Muscle of leg (tissue), 16 donors: ENCODE measurements at places on chromosomes 3 and 15. TPM values are rescaled to one million over a fixed set of nuclear protein-coding genes. Genes with fewer than 3 reads are reported as not detected.

DNA sequence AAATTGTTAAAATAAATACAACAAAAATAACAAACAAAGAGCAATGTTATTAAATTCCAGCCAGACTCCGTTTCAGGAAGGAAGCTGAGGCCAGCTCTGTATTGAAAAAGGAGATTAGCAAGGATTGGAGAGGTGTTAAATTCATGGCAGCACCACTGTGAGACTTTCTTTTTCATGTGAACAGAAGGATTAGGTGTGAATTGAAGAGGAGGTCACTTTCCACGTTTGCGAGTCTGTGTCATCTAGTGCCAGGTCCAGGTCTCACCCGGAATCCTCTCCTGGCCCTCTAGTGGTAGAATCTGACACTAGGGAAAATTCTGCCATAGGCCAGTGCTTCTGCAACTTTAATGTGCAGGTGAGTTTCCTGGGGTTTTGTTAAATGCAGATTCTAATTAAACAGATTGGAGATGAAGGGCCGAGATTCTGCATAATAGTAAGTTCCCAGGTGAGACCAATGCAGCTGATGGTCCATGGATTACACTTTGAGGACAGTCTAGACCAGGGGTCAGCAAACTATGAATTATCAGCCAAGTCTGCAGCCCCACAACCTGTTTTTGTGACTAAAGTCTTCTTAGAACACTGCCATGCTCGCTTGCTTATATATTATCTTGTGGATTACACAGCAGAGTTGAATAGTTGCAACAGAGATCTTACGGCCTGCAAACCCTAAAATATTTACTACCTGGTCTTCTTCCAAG lies 9.2 kb upstream of the SLC6A1 start:
- DNase-seq, result peak; percentile 46

Gene FBXW12
- not detected for polyA plus RNA-seq

DNA sequence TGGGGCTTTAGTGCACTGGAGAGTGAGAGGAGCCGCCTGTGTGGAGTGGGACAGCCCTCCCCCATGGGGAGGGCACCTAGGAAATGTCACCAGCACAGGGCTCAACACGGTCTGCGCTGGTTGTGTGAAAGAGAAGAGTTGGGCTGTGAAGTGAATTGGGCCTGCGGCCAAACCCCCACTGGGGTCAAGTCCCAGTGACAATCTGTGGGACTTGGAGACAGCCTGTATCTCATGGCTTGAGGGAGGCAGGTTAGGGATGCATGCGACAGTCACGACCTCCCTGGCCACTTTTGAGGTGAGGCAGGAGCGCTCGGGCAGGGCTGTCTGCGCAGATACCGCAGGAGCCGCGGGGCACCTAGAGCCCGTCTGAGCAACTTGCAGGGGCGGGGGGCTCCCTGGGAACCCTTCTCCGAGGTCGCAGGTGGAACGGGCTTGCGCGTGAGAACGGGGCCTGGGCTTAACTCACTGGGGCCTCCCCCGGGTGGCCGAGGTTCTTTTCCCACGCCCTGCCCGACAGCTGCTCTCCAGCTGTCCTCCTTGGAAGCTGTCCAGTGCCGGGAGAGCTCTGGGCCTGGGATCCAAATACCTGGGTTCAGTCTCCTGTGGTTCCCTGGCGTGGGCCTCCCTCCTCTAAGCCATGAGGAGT lies 77.4 kb downstream of the SNRK start:
- DNase-seq, result peak; percentile 85

DNA sequence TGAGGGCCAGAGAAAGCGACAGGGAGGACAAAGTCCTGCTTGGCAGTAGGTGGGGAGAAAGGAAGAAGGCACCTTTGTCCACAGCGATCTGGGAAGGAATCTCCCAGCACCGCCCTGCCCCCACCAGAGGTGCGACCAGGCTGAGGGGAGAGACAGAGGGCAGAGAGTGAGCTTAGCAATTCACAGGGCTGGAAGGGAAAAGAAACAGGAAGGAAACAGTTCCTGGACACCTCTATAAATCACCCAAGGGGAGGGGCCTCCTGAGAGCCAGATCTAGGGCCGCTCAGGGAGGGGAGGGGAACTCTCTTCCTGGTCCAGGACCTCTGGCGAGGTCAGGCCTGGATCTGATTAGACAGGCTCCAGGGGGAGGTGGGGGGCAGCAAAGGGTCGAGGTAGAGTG lies 35.4 kb downstream of the RNU5B-1 start:
- DNase-seq, result peak; percentile 17

- no peak for DNase-seq
Measured at GRCh38 chr3:169686874-169687273, 23.4 kb upstream of the MECOM start.

DNA sequence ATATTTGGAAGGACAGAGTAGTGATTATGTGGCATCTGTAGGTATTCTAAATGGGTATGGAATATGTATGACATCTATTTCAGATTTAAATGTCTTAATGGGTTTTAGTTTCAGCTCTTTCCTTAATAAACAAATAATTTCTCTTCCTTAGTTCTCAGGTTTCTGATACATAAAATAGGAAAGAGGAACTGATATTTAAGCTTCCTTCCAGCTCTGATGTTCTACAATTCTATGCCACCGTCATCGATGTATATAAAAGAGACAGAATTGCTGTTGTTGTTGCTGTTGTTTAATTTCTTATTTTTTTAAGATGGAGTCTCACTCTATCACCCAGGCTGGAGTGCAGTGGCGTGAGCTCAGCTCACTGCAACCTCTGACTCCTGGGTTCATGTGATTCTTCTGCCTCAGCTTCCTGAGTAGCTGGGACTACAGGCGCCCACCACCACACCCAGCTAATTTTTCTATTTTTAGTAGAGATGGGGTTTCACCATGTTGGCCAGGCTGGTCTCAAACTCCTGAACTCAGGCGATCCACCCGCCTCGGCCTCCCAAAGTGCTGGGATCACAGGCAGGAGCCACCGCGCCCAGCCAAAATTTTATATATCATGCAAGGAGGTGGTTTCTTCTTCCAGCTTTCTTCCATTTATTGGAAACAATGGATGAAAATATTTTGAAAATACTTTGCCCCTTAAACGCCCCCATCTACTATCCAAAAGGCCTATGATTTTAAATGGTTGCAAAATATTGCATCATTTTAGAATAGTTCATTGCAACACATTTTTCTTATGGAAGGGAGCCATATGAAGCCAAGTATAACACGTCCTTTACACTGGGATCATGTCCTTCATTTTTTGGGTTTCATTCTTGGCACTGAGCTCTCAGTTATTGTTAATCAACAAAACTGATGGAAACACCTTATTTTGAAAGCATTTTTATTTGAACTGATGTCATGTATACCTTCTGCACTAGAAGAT lies 13.9 kb upstream of the C15orf61 start:
- peak; percentile 7 for DNase-seq

Gene CHRNA3
- polyA plus RNA-seq, result 0.07 TPM
